ENCODE measurements at places on chromosomes 12 and 14. TPM values are rescaled to one million over a fixed set of nuclear protein-coding genes. Genes with fewer than 3 reads are reported as not detected.

GRCh38 chr14:77092676-77093075, 5.4 kb upstream of the CIPC start:
- no peak for DNase-seq

DNA sequence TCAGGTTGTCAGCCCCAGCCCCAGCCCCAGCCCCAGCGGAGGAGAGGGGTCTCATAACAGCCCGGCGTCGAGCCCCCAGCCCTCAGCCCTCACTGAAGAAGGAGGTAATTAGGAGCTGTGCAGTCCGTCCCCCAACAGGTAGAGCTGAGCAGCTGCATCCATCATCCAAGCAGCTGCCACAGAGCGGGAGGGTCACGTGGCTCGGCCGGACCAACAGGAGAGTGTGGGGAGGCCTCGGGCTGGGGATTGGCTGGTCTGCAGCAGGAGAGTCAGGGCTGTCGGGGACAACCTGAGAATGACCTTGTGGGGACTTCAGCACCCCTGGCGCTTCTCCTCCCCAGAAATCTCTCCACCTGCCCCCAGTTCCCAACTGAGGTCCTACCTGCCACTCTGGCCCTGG, 29.6 kb downstream of the SMUG1 start:
- no peak for DNase-seq

DNA sequence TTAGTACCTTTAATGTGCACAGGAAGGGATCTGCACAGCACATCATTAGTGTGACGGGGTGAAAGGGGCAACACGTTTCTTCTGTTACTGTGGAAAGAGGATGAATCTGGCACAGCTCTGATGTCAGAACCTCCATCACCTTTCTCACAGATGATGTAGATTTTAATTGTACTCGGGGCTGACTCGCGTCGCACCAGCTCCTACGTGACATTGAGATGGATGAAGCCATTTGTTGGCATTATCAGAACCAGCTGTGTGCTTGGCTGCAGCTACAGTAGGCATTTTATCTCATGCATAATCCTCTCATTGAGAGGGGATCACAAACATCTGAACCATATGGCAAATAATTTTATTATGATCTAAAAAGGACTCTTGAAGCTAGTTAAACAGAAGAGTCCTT, 173.6 kb downstream of the PDZRN4 start:
- DNase-seq = no peak

- no peak for DNase-seq
Measured at GRCh38 chr12:12088761-12089160, 18.0 kb downstream of the BCL2L14 start.

DNA sequence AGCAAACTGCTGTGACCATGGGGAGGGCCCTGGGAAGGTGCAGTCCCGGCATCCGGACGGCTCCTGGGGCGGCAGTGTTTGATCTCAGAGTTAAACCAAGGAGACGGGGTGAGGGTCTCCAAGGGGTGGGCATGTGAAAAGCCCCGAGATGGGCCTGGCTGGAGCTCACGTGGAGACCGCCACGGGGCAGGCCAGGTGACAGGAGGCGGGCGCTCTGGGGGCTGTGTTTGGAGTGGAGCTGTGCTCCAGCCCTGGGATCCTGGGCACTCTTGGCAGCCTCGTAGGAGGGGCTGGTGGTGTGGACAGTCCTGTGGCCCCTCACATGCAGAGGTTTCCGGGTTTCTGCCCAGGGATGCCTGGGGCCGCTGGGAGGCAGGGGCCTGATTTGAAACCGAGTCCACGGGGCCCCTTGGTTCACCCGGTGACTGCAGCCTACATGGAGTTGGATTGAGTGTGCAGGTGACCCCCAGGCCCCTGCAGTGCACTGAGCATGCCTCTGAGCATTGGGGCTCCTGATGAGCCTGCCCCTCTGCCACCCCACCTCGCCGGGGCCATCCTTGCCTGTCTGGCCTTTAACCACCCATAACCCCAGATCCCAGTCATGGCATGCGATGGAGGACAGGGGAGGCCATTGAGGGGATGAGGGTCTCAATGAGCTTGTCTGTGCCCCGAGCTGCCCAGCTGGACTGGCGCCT, 8.4 kb downstream of the KIF26A start:
- DNase-seq = no peak

CSRP2 gene
- 90.2 TPM for total RNA-seq

POC1B gene
- total RNA-seq = 21.7 TPM

SUOX gene
- total RNA-seq = 17.0 TPM

LMNTD1 gene
- 2.2 TPM for total RNA-seq

ANKRD33 gene
- total RNA-seq = not detected

HHIPL1 gene
- 1.2 TPM for total RNA-seq

CD4 gene
- total RNA-seq = not detected
